ENCODE measurements at places on chromosomes 3 and 15.

GRCh38 chr3:186845756-186846155 is 3.2 kb downstream of the ADIPOQ start:
- no peak for DNase-seq

DNA sequence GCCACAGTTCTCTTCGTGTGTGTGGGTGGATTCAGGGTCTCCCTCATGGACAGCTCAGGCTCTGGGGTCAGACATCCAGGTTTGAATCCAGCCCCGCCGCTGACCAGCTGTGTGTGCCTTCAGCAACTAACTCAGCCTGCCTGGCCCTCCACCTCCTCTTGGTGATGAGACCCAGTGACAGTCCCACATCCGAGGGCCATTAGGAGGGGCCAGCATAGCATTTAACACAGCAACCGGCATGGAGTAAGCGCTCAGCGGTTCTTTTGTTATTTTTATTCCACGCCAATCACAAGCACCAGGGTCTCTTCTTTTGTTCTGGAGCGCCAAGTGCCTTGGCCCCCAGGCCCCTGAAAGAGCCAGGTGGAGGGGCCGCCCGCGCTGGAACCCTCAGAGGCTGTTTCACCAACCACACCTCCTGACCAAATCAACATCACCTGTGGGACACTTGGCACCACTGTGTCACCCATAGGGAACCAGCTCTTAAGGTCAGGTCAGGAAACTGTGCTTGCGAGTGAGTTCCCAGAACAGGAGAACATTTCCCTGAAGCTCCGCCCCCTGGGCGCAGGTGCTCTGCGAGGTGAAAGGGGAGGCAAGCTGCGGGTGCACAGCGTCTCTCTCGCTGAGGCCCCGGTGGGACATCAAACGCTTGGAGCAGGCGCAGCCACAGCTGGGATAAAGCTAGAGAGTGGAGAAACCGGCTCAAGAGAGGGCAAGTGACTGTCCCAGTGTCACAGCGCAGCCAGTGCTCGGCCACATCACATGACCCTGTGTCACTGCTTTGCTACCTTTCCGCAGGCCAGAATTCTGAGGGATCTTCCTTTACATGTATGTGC is 311.3 kb downstream of the UACA start:
- DNase-seq = no peak

DNA sequence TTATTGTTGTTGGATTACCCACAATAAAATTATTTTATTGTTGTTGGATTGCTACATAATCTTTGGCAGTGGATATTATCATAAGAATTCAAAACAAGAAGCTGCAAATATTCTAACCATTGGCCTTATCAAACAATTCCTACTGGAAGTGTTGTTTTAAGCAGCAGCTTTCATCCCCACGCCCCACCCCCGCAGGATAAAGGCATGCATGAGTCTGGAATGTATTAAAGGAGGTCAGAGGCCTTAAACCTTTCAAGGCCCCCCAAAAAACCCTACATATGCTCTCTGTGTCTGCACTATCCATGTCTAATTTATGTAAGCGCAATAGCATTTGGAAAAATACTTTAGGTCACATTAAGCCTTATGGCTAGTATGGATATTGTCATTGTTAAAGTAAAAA is 23.1 kb downstream of the P3H2 start:
- no peak for DNase-seq

- no peak for DNase-seq
Observed at GRCh38 chr3:158936530-158937113, 134.8 kb downstream of the MFSD1 start.

DNA sequence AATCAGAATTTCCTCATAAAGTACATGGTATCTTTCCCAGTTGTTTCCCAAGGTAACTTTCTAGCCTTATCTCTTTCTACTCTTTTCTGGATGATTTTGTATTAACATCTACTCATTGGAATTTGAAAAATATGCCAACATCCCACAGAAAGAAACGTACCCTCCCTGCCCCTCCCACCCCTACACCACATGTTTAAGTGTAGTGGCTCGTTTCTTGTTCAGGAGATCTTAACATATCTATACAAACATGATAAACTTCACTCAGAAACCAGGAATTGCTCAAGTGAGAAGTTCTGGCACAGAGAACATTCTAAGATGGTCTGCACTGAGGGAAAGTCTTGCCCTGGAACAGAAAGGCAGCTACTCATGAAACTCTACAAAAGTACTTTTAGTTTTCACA is 404.7 kb downstream of the SOX2 start:
- DNase-seq = no peak

DNA sequence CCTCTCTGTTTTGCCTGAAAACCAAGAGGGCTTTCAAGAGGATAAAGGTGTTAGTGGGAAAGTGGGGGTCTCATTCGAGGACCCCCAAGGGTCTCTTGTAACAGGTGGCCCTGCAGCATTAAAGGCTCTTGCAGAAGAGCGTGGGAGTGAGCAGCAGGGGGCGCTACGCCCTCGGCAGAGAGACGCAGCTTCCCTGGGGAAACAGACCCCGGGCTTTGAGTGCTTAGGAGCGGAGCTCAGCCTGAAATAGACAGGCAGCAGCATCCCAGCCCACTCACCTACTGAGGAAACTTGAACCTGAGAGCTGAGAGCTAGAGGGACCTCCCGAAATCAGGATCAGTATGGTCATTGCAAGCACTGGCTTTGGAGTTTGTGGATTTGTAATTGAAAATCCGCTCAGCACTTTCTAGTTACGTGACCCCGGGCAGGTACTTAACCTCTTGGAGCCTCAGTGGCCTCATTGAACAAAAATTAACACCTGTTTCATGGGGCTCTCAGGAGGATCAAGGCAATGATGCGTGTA is 25.7 kb downstream of the RPLP1 start:
- DNase-seq = no peak

- DNase-seq = peak; percentile 43
Observed at GRCh38 chr15:55587321-55588069, 650 bp downstream of the PYGO1 start.

GRCh38 chr3:16795581-16795980 is 89.2 kb upstream of the PLCL2 start:
- DNase-seq = no peak

GRCh38 chr3:123799544-123800361 is 84.4 kb downstream of the MYLK start:
- DNase-seq = no peak

GRCh38 chr3:71978150-71978721 is 193.3 kb upstream of the PROK2 start:
- no peak for DNase-seq

DNA sequence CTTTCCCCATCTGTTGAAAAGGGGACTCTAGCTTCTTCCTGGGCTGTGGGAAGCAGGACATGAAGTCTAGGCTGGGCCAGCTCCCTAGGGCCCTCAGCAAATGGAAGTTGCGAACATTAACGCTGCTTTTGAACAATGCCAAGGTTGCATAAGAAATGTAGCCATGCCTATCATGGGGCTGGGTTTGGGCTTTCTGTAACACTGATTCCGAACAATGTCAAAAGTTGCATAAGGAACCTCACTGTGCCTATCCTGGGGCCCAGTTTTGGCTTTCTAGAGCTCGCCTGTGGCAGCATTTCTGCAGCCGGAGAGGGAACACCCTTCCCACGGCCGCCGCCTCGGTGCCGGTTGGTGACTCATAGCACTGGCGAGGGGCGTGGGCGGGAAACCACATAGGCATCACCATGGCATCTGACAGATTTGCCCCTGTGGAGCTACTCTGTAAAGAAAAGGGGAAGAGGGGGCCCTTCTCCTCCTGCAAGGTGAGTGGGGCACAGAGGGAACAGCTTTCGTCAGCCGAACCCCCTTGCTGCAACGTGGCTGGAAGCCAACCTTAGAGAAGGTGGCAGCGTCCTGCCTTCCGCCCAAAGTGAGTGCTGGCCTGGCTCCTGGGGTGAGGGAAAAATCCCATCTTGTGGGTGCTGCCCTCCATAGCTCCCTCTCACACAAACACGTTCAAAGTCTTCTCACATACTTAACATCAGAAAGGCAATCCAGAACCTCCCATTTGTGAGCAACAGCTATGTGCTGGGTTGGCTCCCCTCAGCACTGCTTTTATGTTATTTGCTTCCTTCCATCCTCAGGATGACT is 46.6 kb upstream of the ATP2B2 start:
- DNase-seq = peak; percentile 50

GRCh38 chr3:179837374-179837773 is 184.5 kb downstream of the USP13 start:
- no peak for DNase-seq

DNA sequence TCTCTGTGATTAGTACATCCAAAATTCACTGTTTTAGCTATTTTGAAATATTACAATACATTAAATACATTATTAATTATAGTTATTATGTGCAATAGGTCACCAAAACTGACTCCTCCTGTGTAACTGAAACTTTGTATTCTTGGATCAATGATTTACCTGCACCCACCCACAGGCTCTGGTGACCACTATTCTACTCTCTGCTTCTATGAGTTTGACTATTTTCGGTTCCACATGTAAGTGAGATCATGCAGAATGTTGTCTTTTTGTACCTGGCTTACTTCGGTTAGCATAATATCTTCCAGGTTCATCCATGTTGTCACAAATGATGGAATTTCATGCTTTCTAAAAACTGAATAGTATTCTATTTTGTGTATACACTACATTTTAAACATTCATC is 43.8 kb downstream of the SLC2A2 start:
- DNase-seq = no peak

DNA sequence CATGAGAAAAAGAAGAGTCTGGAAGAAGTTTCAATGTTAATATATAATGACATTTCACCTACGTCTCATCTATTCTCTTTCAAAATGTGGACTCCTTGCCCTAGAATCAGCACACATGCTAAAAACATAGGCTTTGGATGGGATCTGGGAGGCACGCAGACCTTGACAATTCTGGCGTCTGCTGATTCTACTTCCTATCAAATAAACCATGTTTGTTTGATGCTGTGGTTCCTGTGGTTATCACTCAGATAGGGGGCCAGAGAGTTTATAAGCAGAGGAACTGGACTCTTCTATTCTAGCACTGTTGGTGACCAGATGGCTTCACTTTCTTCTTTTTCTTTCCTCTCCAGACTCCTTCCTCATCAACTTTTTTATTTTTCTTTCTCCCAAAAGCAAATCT is 336.8 kb downstream of the DIPK2A start:
- DNase-seq = no peak

DNA sequence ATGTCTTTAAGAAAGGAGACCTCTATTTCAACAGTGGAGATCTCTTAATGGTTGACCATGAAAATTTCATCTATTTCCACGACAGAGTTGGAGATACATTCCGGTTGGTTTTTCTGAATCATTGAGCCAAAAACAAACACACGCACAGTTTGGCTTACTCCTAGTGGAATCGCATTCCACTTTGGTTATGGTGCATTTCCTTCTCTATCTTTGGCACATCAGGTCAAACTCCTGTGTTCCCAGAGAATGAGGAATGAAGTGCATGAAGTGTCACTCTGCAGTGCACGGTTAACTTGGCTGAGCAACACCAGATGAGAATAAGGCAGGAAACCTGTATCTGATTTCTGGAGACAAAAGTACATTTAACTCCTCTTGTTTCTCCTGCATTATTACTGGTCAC is 38.5 kb downstream of the HDC start:
- no peak for DNase-seq

All from 8988T (cell line).